ENCODE measurements at places on chromosomes 2 and 18.

- no peak for DNase-seq
Observed at GRCh38 chr2:119431155-119431975, at the start of gene TMEM37. Gene TMEM37 (plus strand): TSS chr2:119431854. CDS start chr2:119431904, 50 bp downstream.

DNA sequence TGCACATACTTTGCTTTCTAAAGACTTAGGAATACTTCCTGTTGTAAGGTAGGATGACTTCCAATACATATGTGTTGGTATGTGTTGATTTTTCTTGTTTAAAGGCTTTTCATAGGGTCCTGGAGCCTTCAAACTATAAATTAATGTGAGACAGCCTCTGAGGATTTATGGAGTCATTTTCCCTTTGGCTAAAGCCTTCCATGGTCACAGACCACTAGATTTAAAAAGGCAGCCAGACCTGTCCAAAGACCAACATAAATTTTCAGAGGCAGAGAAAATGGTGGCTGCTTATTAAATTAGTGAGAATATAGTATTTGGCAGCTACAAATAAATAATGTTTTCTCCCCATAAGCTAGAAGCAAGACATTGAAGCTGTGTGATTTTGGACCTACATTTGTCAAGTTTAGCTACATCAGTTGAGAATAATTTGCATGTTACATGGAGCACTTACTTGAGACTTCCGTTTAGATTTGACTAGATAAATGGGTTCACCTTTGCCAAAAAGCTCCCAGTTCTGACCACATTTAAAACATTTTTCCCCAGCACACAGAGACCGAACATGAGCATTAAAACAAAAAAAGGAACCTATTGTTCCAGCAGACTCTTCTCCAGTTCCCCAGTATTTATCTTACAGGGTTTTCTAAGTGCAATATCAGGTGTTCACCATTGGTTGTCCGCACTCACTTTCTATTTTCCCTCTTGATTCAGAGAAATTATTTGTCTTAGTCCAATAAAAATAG lies 402.9 kb downstream of the PARD3B start:
- no peak for DNase-seq

- DNase-seq: peak; percentile 48
Observed at GRCh38 chr2:70087702-70088597, 673 bp downstream of the PCBP1 start.

GRCh38 chr2:130813722-130814121 lies 23.0 kb upstream of the ARHGEF4 start:
- DNase-seq: no peak

DNA sequence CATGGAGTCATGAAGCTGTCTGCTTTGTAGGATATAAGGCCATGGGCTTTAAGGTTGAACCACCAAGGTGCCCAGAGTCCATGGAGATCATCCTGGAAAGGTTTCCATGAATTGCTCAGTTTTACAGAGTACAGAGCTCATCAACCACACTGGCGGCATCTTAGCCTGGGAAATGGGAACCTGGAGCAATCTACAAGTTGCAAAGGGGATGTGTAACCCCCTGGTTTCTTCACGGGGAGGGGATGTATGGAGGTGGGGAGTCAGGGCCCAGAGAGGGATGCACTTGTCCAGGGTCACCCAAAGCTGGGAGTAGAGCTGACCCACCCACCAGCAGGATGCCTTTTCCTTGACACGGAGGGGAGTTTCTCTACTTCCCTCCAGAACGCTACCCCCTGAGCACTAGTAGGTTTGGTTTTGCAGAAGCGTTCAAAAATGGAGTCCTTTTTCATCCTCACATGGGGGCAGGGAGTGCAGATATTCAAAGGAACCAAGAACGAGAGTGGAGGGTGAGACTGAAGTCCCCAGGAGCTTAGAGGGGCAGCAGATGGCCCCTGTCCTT lies 7.2 kb downstream of the TMEM37 start:
- no peak for DNase-seq

DNA sequence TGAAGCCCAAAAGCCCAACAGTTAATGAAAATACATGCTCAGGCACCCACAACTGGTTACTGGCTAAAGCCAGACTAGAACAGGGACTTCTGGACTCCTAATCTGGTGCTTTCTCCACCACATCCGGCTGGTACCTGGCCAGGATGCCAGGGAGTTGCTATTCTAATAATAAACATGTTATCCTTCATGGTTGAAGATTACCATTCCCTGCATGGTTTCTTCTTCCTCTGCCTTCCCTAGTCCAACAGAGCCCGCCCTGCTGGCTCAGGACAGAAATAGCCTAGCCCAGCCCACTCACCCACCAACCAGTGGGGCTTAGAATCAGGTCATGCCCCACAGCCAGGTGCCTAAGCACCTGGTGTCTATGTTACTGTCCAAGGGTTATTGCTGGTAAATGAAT lies 184.2 kb downstream of the TMEM247 start:
- DNase-seq: no peak

- DNase-seq: no peak
Observed at GRCh38 chr2:229784791-229785190, 70.4 kb upstream of the DNER start.

DNA sequence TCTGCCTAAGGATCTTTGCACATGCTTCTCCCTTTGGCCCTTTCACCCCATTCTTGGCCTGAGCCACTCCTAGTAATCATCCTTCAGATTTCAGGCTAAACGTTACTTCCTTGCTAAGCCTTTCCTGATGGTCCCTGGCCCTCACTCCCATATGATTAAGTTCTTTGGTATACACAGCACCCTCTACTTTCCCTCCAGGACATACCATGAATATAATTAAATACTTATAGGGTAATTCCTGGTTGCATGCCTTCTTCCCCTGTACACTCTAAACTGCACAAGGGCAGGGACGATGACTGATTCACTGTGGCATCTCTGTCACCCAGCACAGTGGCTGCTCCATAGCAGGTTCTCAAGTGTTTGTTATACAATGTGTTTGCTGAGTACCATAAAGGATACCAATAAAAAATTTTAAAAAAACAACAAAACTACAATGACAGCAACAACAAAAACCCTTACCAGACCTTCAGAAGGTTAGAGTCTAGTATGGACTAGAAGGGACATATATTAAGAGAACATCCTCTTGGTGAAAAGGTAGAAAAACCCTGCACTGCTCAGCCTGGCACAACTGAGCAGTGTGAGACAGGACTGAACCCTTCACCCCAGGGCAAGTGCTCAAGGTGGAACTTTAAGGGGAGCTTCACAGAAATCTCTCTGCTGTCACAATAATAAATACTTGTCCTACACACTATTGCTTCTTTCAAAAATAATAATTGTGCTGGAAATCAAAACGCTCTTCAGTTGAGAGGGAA lies 76.2 kb downstream of the AAK1 start:
- DNase-seq: no peak

GRCh38 chr2:37323176-37323780 lies 1.4 kb downstream of the PRKD3 start:
- DNase-seq: no peak

DNA sequence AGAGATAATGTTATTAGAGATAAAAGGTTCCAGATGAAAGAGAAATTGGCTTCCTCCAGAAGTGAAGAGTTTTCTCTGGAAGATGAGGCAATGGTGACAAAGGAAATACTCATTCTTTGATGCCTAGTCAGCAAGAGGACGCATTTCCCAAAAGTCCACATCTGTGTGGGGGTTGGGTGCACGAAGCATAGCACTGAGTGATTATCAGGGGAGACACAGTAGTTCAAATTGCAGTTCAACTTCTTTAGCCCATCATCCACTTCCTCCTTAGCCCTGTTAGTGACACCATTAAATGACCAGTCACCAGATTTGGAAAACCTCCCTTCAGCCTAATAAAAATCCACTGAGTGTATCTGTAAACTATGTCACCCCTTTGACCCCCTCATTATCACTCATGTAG lies 80.9 kb upstream of the PHLPP1 start:
- no peak for DNase-seq

DNA sequence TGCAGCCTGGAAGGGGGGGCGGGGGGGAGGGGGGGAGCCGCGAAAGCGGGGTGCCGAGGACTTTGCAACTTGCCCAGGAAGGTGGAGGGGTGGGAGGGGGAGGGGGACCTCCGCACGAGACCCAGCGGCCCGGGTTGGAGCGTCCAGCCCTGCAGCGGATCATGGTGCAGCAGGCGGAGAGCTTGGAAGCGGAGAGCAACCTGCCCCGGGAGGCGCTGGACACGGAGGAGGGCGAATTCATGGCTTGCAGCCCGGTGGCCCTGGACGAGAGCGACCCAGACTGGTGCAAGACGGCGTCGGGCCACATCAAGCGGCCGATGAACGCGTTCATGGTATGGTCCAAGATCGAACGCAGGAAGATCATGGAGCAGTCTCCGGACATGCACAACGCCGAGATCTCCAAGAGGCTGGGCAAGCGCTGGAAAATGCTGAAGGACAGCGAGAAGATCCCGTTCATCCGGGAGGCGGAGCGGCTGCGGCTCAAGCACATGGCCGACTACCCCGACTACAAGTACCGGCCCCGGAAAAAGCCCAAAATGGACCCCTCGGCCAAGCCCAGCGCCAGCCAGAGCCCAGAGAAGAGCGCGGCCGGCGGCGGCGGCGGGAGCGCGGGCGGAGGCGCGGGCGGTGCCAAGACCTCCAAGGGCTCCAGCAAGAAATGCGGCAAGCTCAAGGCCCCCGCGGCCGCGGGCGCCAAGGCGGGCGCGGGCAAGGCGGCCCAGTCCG lies 540 bp downstream of the SOX11 start:
- DNase-seq: no peak

- DNase-seq: no peak
Observed at GRCh38 chr18:55142410-55142809, 183.1 kb upstream of the CCDC68 start.

DNA sequence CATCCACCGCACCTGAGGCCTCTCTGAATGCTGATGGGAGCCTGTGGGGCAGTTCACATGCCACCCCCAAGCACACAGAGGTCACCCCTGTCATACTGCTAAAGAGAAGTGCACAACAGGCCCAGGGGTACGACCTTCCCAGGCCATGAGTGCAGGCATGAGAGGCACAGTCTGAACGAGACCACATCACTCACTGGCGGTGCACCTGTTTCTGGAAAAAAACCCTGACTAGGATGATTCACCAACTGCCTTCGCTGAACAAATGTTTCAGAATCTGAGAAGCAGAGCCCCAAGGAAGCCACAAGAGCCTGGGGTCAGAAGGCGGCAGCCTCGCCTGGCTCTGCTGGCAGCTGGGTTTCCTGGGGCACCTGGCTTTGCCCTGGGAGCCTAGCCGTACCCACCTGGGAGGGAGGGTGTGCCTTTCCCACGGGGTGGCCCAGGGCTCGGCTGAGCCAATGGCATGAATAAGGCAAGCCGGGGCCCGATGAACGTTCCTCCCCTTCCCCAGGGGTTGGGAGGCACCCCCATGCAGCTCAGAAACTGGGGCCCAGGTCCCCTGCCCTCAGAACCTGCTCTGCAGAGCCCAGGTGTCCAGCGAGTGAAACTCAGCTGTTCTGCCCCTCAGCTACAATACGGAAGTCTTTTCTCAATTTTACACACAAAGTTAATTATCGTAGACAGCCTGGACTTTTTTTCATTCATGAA lies 73.8 kb downstream of the HDAC4 start:
- peak; percentile 67 for DNase-seq

DNA sequence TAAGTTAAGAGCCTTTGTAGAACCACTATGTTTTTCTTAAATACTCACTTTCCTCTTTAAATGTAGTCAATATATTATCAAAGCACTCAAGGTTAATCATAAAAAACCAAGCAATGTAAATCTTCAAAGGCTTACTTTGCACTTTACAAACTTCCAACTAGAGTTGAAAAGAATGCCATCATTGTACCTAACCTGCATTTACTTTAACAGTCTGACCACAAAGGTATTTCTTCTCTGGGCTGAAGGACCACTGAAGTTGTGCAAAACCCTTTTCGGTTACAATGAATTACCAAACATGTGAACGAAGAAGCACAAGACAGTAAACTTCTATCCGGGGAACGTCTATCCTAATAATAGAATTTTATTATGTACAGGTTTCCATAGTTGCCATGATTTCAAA lies 3.0 kb downstream of the HNRNPLL start:
- DNase-seq: no peak

GRCh38 chr2:32688541-32688940 lies 60.7 kb downstream of the TTC27 start:
- DNase-seq: no peak

GRCh38 chr2:147030966-147031720 lies 813.7 kb upstream of the ACVR2A start:
- DNase-seq: no peak

DNA sequence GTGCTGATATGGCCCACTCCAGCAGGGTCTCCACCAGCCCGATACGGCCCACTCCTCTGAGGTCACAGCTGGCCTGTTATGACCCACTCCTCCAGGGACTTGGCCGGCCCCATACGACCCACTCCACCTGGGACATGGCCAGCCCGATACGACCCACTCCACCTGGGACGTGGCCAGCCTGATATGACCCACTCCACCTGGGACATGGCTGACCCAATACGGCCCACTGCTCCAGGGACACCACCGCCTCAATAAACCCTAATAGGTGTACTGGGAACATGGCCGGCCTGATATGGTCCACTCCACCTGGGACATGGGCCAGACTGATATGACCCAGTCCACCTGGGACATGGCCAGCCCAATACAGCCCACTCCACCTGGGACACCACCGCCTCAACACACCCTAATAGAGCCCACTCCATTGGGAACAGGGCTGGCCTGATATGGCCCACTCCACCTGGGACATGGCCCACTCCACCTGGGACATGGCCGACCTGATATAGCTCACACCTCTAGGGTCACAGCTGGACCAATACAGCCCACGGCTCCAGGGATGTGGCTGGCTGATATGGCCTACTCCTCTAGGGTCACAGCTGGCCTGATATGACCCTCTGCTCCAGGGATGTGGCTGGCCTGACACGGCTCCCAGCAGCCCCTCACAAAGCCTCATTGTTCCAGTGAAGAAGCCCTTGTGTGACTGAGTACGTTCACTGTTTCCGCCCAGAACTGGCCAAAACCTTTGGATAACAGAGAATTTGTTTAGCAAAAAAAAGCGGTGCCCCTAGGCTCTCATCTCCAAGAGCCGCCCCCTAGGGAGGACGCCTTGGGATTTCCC lies 245.6 kb downstream of the HDAC4 start:
- no peak for DNase-seq

GRCh38 chr2:71070294-71071093 lies 2.0 kb downstream of the NAGK start:
- DNase-seq: no peak

DNA sequence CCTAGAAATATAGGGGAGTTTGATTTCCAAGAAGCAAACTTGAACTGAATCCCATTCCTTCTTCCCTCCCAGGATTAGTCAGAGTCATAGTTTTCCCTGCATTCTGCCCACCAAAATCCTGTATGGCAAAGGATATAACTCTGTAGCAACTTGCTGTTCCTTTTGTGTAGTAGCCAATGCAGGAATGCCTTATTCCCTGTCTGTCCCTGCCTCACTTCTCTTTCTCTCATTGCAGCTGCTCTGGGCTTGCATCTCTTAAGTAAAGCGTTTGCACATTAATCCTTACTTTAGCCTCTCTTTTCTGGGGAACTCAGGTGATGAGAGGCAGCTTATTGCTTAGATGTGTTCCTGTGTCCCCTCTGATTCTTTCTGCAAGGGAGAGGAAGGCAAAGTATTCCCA lies 333.1 kb upstream of the VWC2L start:
- DNase-seq: no peak

GRCh38 chr18:7202169-7202568 lies 28.7 kb upstream of the LRRC30 start:
- no peak for DNase-seq

GRCh38 chr2:46118656-46119371 lies 178.4 kb upstream of the EPAS1 start:
- DNase-seq: no peak

Measured in activated T-cell treated with anti-CD3 and anti-CD28 coated beads for 24 hours (primary cell).